NCI-H460 (cell line): ENCODE measurements at places on chromosomes 7 and 10. TPM values are rescaled to one million over a fixed set of nuclear protein-coding genes. Genes with fewer than 3 reads are reported as not detected.

Gene CPN1
- total RNA-seq = not detected in 2 replicates

Gene BMPER
- 3.0 and 3.5 TPM in 2 replicates for total RNA-seq

Gene SHH
- 7.1 and 7.9 TPM in 2 replicates for total RNA-seq

Gene HOXA7
- 3.8 and 4.1 TPM in 2 replicates for total RNA-seq

Gene PMS2
- 20.4 and 24.8 TPM in 2 replicates for total RNA-seq

Gene ZNF680
- total RNA-seq = 3.1 and 5.8 TPM in 2 replicates
